ENCODE measurements at places on chromosomes 6 and 20.

- no peak for DNase-seq
These were observed 6.5 kb downstream of the RPS6KA2 start for GRCh38 chr6:166620478-166621113.

- no peak for DNase-seq
These were observed 161.5 kb upstream of the THBS2 start for GRCh38 chr6:169415179-169415578.

- DNase-seq = peak; percentile 73
These were observed 21.7 kb upstream of the BNIP5 start for GRCh38 chr6:36358226-36358915.

DNA sequence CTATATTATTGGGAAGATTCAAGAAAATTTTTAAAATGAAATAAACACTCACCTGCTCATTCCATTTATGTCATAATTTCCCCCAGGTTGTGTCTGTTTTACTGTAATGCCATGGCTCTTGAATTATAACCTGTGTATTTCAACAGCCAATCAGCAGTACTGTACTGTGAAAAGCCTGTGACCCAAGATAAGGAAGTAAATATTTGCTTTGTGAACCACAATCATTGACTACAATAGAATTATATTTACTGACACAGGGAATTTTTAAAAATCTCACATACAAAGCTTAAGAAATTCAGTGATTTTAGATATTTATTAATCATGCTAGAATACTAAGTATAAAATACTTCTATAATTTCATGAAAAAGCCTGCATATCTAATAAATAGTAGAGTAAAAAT lies 6.0 kb downstream of the RGS17 start:
- DNase-seq = no peak

DNA sequence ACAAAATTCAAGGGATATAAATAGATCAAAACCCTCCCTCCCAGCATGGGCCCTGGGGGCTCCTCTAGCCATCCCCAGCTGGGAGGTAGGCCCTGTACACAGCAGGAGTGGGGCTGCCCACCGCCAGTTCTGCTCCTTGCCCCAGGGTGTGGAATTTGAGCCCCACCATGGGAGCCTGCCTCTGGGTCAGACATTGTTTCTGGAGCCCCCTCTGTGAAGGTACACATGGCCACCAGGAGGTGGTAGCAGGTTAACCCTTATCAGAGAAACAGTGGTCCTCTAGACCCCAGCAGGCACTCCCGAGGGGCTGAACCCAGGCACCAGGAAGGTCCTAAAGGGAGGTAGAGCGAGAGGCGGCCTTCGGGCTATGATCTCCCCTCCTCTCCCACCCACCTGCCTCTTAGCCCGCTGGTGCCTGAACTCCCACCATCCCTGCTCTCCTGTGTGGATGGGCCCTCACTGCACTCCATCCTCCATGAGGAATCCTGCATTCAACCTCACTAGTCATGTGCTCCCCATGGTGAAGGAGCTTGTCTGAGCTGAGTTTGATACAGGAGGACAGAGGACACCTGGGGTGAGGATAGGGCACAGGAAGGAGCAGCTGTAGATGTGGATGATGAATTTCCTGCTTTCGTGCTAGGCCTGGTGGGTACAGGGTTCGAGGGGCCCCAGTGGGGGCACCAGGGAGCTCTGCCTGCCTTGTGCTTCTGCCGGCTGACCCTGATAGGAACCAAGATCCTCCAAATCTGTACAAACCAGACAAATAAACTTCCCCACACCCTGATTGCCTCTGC lies 114.9 kb downstream of the GRM4 start:
- no peak for DNase-seq

DNA sequence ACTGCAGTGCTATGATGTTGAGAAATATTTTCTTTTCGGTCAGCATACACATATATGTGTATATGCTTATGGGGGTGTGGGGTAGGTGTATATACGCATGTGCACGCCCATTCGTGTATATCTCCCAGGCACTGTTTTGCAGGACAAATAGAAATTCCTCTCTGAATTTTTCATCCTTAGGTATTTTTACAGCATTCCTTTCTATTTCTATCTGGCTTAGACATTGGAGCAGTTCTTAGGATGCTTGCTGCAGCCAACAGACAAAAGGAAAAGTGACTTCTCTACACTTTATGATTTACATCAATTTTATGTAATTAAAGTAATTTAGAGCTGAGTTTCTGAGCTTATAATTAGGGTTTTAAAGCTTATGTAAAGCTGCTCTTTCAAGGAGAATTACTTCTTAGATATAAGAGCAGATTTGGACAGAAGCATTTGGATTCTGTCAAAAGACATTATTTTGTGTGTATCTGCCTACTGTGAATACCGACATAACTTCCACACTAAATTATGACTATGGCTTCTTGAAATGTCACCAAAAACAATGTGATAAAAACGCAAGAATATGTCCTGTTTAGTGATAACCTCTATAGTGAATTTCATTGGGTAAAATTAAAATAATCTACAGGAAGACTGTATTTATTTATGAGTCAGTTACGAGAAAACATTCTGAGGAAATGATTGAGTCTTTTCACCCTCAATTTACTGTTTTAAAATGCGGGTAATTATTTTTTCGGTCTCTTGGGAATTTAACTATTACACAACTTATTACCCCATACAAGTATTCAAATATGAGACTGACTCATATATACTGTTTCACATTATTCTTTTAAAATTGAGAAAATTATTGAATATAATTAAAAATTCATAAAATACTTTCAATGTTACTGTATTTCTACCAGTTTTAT lies 21.3 kb upstream of the CEP43 start:
- DNase-seq = no peak

DNA sequence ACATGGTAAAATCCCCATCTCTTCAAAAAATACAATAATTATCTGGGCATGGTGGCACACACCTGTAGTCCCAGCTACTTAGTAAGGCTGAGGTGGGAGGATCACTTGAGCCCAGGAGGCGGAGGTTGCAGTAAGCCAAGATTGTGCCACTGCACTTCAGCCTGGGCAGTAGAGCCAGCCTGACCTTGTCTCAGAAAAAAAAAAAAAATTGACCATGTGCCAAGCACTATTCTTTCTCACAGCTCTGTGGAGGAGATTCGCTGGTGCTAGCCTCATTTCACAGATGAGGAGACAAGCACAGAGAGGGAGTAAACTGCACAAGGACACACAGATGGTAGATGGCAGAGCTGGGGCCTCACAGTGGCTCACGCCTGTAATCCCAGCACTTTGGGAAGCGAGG lies 131.8 kb upstream of the JARID2 start:
- DNase-seq = no peak

- no peak for DNase-seq
These were observed 56.9 kb downstream of the HIVEP1 start for GRCh38 chr6:12068899-12069557.

Measured in aorta (tissue), 5 donors.